ENCODE measurements at places on chromosomes 6 and 20. TPM values are rescaled to one million over a fixed set of nuclear protein-coding genes. Genes with fewer than 3 reads are reported as not detected.

DNA sequence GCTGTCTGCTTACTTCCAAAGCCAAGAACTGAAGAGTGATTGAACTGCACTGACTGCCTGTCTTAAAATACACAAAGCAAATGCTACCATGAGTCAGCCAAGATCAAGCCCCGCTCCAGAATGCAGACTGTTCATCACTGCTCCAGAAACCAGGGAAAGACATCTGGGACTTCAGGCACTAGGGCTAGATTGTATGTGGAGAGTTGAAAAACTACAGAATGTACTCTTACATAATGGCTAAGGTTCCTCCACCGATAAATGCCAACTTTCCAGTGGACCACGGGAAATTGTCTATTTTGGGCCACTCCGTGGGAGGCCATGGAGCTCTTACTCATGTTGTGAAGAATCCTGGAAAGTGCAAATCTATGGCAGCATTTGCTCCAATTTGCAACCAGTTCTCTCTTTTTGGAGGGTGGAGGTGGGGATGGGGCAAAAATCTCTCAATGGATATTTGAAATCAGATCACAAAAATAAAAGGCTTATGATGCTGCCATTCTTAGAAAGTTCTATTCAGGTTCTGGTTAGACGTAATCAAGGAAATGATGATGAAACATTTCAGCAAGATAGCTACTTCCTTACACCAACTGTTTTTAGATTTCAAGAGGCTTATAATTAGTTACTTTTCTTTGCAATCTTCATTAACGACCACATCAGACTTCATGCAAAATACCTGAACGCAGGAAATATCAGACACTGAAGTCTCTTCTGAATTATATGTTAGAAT lies 11.8 kb upstream of the CAP2 start:
- peak; percentile 22 for DNase-seq

DNA sequence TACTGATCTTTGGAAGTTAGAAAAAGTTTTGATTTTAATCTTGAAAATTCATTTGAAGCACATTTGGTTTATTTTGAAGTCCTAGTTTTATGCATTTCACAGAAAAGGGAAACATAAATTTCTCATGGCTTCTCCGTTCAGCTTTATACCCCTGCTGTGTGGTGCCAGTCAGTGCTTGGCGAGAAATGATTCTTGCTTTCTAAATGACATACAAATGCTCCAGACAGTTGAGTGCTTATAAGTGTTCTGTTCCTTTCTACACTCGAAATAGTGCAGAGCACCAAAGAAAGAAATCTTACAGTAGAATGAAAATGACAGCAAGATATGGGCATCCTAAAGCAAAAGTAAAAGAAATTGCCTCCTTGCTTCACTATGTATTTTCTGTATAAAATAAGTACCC lies 9.0 kb upstream of the ZNF292 start:
- no peak for DNase-seq

- DNase-seq, result no peak
These were observed 180.0 kb upstream of the UST start for GRCh38 chr6:148566664-148567350.

DNA sequence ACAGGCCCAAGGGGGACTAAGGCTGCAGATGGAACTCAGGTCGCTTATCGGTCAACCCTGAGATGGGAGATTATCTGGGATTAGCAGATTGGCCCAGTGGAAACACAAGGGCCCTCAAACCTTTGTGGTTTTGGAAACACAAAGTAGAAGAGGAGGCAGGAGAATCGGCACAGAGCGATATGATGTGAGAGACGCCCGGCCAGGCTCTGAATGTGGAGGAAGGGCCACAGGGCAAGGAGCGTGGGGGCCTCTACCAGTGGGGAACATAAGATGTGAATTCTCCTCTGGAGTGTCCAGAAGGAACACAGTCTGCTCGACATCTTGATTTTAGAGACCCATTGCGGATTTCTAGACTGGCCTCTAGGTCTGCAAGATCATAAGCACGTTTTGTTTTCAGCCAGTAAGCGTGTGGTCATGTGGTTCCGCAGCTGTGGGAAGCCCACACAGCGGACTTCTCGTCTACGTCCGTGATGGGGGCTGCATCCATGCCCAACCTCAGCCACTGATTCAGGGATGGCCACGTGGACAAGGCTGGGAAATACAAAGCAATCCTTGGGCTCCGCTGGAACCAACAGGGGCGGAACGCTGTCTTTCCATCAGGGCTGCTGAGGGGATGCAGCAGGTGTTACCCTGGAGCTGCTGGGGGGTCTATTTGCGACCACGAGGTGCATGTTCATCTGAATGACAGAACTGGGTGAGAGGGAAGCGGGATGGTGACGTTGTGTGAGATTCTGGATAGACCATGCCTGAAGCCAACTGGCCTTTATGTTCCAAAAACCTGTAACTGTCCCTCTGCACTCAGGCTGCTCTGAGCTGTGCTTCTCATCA lies 127.6 kb upstream of the PMEPA1 start:
- no peak for DNase-seq

- DNase-seq, result peak; percentile 36
These were observed 39.7 kb downstream of the BCAS4 start for GRCh38 chr20:50834599-50835005.

DNA sequence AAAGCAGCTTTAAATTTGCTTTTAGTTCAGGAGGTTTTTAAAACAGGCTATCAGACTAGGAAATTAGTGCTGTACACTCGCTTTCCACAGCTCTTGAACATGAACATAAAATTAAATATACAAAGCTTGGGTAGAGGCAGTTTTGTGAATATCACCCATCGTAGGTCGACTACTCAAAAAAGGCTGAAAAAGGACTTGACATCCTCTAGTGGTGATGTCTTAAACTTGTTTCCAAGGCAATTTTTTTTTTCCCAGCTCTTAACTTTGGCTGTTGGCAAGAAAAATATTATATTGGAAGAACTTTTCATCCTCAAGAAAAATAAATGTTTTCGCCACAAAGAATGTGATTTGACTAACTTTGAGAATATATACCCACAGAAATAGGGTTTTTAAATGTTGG lies 2.9 kb downstream of the MAP7 start:
- peak; percentile 30 for DNase-seq

GRCh38 chr20:17646961-17647301 lies 35.1 kb downstream of the RRBP1 start:
- no peak for DNase-seq

SLC17A1 gene
- total RNA-seq, result not detected

- DNase-seq, result no peak
These were observed 21.2 kb downstream of the SERPINB1 start for GRCh38 chr6:2820415-2820814.

NRN1 gene
- total RNA-seq, result not detected

GRCh38 chr6:89462503-89462902 lies 29.6 kb downstream of the ANKRD6 start:
- DNase-seq, result no peak

DNA sequence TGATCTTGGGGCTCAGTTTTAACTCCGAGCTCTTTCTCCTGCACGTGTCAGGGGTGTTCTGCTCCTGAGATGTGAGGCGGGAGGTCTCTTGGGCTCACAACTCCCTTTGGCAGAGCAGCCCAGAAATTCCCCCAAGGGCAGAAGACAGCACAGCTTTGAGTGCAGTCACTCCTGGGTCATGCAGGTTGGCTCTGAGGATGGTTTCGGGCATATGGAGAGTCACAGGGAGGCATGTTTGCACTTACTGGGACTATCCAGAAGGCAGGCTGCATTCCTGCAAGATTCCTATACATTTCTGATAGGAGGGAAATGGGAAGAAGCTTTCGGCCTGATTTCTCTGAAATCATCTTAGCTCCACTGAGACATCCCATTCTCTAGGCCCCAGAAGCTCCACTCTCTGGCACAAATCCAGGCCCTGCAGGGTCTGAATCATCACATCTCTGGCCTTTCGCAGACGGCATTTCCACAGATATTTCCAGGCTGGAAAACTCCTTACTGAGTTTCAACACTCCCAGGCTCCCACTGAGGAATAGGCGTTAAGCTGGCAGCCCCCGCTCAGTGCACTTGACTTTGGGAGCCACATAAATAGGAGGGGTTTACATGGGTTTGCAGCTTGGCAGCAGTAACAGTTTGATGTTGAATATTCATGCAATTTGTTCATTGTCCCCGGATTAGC lies 39.7 kb downstream of the AGPAT4 start:
- DNase-seq, result peak; percentile 98

ZKSCAN3 gene
- 4.7 TPM for total RNA-seq

- DNase-seq, result no peak
These were observed 89.5 kb downstream of the SNX5 start for GRCh38 chr20:17878912-17879602.

GRCh38 chr6:17986656-17987446 lies 584 bp downstream of the KIF13A start:
- DNase-seq, result peak; percentile 60

TRIM40 gene
- total RNA-seq, result not detected

WFDC10B gene
- not detected for total RNA-seq

SLC35B3 gene
- total RNA-seq, result 29.8 TPM

Data from fibroblast of villous mesenchyme (primary cell).